CD14-positive monocyte (primary cell): ENCODE measurements at places on chromosomes 12 and 14. TPM values are rescaled to one million over a fixed set of nuclear protein-coding genes. Genes with fewer than 3 reads are reported as not detected.

The SLC25A21 gene
- polyA plus RNA-seq = not detected

DNA sequence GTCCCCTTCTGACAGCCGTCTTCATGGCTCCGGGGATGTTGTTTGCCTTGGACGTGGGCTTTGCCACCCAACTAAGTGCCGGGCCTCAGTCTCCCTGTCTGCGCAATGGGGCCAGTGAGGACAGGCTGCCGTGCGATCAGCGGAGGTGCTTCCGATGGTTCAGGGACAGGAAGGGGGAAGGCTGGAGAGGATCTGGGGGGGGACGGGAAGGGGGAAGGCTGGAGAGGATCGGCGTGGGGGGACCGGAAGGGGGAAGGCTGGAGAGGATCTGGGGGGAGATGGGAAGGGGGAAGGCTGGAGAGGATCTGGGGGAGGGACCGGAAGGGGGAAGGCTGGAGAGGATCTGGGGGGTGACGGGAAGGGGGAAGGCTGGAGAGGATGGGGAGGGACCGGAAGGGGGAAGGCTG lies 3.4 kb downstream of the MMP17 start:
- no peak for DNase-seq

- DNase-seq = no peak
Measured at GRCh38 chr14:54788701-54789100, 113.9 kb downstream of the GCH1 start.

DNA sequence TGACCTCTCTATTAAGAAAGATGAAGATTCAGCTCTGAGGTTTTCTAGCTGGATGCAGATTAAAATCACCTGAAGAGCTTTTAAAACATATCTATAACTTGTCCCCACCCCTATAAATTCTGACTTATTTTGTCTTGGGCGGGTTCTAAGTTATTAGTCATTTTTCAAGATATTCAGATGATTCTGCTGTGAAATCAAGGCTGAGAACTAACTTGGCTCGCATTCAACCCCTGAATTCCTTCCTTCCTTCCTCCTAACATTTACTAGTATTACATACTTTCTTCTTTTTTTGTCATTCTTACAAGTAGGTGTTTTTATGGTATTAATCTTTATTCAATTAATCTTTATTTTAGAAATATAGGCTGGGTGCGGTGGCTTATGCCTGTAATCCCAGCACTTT lies 55.4 kb downstream of the SSPN start:
- no peak for DNase-seq

The SLC6A13 gene
- not detected for polyA plus RNA-seq

- no peak for DNase-seq
Measured at GRCh38 chr14:69755784-69756183, 11.2 kb upstream of the SRSF5 start.

The LTBP2 gene
- polyA plus RNA-seq = 0.04 TPM

DNA sequence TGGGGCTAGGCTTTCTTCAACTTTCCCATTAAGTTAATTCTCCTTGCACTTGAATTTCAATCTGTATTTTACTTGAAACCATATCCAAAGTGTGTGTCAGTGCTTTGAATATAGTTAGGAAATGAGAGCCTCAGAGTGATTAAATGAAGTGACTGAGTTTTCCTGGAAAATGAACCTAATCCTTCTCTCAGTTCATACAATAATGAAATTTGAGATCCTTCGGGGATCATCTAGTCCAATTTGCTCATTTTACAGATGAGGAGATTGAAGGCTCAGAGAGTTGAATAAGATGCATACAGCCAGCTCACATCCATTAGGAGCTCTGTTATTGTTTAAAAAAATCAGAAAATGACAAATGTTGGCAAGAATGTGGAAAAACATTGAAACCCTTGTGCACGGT lies 18.3 kb upstream of the TBC1D30 start:
- no peak for DNase-seq
